ENCODE measurements at places on chromosomes 3 and 15.
A peak's percentile ranks its signal among the peaks of the same experiment; 100 is the strongest.

- DNase-seq, result no peak
Measured at GRCh38 chr15:40702077-40702476, 7.1 kb downstream of the RAD51 start.

DNA sequence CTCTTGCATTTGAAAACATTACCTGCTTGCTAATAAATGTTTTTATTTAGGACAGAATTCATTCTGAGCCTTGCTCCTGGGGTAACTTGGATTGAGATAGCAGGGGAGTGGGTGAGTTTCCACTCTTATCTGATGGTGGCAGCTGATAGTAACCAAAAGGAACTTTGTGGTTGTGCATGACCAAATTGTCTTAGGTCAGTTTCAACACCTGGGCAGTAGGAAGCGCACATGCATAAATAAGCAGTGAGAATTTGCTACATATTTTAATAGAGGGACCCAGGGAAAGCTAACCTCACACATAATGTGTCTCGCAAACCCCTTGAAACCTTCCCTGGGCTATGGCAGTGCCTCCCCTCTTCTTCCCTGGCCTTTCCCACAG is 65.4 kb upstream of the XCR1 start:
- DNase-seq, result no peak

GRCh38 chr3:114152519-114153151 is 26.2 kb downstream of the DRD3 start:
- peak; percentile 72 for DNase-seq

DNA sequence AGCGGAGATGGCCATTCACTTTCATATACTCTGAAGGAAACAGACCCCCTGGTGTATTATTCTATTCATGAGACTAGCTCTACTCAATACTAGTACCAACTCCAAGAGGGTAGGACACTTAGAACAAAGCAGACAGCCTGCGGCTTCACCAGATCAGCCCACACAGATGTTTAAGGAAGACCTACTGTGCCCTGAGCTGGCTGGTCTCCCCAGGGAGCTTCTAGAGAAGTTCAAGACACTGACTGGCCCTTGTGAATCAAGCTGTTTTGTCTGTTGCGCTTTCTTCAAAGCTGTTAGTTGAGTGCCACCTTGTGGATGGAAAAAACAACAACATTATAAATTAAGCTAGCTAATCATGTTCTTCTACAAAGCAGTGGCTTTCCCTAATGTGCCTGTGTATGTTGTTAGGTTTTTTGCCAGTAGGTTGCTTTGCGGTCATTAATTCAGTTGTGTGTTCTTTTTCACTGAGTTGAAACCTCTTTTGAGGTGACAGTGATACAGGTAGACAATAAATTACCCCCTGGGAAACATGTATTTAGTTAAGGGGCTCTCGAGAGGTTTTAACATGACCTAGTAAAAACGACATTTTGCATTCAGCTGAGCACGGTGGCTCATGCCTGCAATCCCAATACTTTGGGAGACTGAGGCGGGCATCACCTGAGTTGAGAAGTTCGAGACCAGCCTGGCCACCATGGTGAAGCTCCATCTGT is 64.2 kb upstream of the MYZAP start:
- DNase-seq, result no peak

DNA sequence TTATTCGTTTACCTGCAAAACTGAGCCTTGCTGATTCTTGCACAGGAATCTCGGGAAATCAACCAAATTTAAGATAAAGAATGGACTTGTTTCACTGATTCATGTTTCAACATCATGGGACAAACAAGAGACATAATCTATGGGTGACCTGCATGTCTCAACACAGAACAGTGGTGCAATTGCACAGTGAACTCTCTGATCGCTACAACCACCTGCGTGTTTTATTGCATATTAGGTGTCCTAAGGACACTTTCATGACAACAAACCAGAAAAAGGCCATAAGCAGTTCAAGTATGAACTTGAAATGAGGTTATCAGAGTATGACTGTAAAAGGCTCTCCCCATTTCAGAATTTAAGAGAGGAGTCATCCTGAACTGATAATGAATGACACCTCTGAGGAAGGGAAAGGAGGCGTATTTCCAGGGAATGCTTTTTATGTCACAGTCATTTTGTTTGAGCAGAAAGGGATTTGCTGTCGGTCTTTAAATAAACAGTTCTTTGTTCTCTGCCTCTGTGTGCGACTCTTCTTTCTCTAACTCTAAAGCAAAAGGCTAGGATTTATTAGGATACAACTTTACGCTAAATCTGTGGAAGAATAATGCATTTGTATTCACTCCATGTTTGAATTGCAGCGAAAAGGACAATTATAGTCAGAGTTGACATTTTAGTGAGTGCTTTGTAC is 167.2 kb downstream of the RBMS3 start:
- DNase-seq, result no peak

GRCh38 chr3:77242371-77242770 is 202.5 kb downstream of the ROBO2 start:
- DNase-seq, result no peak

DNA sequence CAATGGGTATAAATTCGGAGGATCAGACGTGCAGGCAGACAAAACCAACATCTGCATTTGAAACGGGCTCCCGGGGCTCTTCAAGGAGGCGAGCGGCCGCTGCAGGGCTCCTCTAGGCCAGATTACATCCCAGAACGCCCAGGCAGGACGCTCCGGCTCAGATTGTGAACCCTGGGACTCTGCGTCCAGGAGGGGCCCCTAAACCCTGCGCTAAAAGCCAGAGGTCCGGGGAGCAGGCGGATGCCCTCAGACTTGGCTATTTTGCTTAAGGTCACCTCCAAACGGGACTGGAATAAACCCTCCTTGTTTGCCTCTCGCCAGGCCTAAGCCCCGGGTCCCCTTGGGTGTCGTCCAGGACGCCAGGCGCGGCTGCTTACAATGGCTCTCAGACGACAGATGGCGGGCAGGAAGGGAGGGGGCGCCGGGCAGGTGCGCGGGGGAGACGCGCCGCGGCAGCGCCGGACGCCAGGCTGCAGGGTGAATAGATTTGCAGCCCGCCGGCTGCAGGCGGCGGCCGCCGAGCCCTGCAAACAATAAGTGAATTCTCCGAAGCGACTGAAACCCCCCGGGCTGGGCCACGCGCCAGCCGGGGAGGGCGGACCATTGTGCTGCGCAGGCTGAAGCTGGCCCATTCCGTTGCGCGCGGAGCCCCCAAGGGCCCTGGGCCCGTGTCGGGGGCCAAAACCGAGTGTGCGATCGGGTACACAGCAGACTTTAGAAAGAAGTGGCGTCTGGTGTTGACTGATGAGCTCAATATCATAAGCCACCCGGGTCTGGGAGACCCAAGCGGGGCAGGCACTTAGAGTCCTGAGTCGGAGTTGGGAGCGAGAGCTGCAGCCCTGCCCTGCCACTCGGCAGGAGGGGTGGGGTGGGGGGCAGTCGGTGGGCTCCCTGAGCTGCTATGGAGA is 32.3 kb upstream of the AMOTL2 start:
- DNase-seq, result no peak

GRCh38 chr15:32737304-32737703 is 19.5 kb downstream of the GREM1 start:
- DNase-seq, result no peak

DNA sequence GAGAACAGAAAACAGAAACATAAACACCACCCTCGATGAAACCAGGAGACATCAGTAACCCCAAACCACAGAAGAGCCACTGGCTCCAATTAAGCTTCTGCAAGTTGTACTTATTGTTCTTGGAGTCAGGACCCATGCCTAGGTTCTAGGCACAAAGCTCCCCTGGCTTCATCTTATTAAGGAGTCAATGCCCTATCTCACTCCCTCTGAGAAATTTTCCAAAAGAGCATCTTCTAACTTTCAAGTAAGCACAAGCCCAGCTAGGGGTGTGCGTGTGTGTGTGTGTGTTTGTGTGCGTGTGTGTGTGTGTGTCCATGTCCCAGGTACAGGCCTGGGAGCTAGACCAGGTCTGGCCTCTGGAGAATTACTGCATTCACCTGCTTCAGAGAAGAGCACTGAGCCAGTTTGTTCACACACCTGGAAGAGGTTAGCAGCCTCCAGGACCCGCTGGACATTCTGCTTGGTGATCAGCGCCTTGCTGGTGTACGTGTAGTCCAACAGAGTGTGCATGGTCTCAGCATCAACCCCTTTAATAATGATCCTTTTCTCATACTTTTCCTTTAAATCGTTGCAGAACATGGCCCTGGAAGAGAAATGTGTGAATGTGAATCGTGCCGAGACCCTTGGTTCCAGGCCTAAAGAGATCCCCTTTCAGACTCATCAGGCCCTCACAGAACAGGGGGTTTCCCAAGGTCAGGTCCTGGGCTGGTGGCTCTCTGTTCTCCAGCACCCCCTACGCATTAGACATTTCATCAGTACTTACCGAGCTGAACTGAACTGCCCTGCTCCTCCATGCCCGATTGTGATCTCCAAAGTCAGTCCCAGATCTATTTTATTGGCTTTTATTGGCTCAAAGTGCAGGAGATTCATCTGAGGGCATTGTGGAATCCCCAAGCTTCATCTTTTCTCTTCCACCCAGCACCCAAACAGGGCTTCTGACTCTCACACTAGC is 27.8 kb downstream of the KLHL6 start:
- DNase-seq, result no peak

DNA sequence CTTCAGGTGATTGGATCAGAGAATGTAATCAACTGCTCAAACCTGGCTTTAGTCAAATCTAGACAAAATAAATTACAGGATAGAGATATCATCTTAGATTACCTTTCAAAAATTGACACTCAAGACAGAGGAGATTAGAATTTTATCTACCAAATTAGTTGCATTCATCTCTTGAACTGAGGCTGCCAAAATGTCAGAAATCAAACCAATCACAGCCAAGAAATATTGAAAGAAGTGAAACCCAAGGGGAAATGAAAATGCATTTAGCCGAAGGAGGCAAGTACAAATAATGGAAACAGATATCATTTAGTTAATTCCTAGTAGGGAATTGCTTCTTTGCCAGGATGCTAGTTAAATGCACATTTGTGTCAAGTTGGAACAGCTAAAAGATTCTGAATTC is 261.1 kb upstream of the PDZRN3 start:
- no peak for DNase-seq

- DNase-seq, result no peak
Measured at GRCh38 chr3:48991851-48992545, 2.0 kb downstream of the P4HTM start.

Measured in T-helper 1 cell (primary cell).